ENCODE measurements at places on chromosomes 7 and 10.

GRCh38 chr10:88707429-88708155, 1.5 kb downstream of the LIPK start:
- peak; percentile 87 for DNase-seq

GRCh38 chr10:62548686-62549085, 174.5 kb downstream of the ZNF365 start:
- DNase-seq, result no peak

GRCh38 chr10:15336211-15336610, 34.9 kb downstream of the FAM171A1 start:
- DNase-seq, result no peak

DNA sequence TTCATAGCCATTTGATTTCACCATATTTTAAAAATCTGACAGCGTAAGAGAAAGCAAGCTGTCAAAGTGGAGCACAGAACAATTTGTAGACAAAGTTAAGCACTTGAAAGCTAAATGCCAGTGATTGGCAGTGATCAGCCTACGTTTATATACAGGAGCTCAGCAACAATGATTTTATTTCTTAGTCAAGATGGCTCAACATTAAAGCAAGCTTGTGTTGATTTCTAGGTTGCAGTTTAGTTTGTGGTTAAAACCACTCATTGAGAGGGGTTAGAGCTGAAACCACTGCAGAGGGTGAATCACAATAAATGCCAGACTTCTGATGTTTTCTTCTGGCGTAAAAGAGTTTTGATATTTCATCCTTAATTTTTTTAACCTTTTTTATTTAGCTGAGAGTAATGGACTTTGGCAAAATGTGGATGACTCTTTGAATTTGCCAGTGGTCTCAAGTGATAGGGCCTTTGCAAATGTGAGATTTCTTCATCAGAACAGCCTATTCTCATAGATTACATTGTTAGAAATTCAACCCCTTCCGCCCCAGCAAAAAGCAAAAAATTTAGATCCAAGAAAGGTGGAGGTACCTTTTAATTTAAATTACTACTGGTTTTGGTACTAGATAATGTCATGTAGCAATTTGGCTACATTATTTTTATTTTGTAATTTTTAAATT, 73.8 kb downstream of the SHOC2 start:
- peak; percentile 74 for DNase-seq

- no peak for DNase-seq
Observed at GRCh38 chr10:87672551-87672950, 12.9 kb downstream of the PAPSS2 start.

DNA sequence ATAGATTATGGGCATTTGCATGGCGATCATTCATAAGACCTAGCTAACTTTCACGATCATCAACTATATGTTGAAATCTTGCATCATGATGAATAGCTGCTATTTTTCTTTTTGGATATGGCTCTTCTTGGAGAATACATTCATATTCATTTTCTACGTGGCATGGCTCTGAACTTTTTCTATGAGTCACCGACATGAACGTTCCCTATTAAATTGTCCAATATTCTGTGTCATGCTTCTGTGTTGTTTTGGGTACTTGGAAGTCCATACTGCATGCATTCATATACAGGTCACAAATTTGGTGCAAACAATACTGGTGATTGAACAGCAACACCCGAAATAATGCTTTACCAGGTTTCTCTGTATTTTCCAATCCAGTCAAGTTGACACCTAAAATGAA, 37.9 kb upstream of the ANKRD1 start:
- no peak for DNase-seq

DNA sequence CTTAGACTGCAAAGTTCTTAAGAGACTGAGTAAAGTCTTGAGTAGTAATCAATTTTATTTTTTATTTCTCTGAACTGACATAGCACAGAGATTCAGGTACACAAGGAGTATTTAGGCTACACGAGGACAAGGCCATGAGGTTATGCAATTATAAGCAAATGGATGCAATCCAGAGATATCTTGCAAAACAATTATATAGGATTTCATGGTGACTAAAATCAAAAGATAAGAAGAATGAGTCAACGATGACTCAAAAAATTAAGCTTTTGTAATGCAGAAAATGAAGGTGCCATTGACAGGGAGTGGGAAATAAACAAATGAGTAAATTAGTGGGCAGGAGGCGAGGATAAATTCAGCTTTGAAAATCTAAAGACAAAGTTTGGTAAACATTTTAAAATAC, 66.7 kb upstream of the MYO3A start:
- peak; percentile 8 for DNase-seq

DNA sequence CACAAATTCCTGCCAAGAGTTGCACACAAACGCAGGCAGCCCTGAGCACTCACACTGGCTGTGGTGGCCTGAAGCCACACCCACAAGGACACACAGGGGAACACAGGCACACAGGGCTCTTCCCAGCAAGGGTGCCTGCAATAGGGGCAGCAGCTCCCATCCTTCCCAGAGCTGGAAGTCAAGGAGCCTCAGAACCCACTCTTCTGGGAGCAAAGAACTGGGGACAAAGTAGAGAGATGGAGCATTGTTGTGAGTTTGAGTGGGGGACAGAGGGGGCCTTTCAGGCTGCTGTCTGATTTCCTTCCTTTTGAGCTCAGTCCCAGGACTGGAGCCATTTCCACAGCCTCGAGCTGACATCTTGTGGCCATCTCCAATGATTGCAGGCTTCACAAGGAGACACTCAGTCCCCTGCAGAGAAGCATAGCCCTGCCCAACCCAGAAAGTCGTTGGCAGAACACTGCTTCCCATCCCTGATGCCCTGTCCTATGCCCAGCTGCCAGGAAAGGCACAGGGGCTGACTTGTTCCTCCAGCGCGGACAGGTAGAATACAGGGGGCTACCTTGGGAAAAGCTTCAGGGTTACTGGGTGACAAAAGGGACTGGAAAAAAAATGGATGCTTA, 34.4 kb upstream of the SLF2 start:
- peak; percentile 75 for DNase-seq

Measured in H4 (cell line).